Stimulated activated CD8-positive, alpha-beta memory T cell treated with anti-CD3 and anti-CD28 coated beads, Interleukin-4, amount 100 ng/mL, for 24 hours (primary cell): ENCODE measurements at places on chromosomes 2 and 18.

DNA sequence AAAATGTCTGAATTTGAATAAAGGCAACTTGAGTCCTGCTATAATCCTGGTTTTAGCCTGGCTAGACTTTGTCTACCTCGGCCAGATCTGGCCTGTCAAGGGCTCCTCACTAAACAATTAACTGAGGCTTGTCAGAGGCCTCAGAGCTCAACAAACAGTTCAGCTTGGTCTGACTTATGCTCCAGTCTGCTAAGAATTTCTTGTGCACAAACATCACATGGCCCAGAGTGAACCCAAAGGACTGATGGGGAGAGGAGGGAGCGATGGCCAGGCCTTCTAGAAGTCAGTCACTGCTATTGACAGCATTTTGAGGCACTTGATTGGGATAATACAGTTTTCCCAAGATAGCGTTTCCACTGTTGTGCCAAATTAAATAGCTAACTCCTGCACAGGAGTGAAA lies 555.1 kb upstream of the ID2 start:
- no peak for DNase-seq

DNA sequence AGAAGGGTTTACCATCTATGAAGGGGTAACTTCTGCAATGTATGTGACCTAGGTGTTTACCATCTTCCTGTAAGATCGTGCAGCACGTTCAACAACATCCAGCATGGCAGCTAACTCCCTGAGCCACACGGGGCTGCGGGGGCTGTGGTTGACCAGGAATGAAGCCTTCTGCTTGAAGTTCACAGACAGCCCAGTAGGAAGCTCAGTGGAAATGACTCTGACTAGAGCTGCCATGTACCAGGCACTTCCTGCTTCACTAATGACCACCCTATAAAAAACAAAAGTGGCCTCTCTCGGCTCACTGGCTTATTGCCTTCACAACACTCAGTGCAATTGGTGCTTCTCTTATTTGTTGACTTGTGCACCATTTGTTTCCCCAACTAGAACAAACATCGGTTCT lies 99.7 kb upstream of the SMAD7 start:
- no peak for DNase-seq

GRCh38 chr18:38932752-38933151 lies 1367.2 kb upstream of the CELF4 start:
- no peak for DNase-seq

- DNase-seq = no peak
These were observed 65.9 kb upstream of the ITM2C start for GRCh38 chr2:230798769-230799399.

DNA sequence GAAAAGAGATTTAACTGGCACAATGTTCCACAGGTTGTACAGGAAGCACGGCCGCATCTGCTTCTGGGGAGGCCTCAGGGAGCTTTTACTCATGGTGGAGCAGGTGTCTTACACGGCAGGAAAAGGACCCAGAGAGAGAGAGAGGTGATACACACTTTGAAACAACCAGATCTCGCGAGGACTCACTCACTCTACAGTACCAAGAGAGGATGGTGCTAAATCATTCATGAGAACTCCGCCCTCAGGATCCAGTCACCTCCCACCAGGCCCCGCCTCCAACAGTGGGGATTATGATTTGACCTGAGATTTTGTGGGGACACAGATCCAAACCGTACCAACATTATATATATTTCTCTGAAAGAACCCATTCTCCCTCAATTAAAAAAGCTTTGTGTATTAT lies 79.7 kb upstream of the DOCK10 start:
- no peak for DNase-seq

DNA sequence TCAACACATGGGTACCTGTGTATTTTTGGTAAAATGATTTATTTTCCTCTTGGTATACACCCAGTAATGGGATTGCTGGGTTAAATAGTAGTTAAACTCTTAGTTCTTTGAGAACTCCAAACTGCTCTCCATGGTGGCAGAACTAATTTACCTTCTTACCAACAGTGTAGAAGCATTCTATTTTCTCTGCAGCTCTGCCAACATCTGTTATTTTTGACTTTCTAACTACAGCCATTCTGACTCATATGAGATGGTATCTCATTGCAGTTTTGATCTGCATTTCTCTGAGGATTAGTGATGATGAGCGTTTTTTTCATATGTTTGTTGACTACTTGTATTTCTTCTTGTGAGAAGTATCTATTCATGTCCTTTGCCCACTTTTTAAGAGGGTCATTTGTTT lies 180.6 kb downstream of the FSIP2 start:
- no peak for DNase-seq

DNA sequence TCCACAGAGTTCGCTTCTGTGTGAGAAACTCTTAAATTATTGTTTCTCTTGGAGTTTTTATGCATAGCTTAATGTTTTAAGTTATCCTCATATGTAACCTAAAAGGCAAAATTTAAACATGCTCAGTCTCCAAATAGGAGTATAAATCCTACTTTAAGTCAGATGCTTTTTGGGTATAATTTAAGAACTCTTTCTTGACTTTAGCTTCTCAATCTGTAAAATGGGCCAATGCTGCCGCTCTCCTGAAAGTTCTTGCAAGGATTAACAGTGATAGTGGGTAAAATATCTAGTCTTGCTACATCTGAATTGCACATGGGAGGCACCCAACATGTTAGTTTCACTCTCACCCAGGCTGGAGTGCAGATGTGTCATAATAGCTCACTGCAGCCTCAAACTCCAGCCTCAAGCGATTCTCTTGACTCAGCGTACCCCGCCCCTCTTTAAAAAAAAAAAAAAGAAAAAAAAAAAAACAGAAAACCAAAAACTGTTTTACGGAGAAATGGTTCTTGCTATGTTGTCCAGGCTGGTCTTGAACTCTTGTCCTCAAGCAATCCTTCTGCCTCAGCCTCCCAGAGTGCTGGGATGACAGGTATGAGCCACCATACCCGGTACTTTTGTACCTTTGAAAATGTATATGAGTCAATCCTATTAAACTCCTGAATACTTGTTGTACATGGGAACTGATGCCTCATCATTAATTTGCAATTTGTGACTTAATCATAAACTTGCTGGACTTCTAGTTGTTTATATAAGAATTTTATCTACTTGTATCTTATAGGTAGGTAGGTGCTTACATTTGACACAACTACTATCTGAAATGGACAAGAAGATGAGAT lies 1.8 kb downstream of the FBXO48 start:
- no peak for DNase-seq

GRCh38 chr2:48693645-48694044 lies 61.9 kb downstream of the LHCGR start:
- no peak for DNase-seq

DNA sequence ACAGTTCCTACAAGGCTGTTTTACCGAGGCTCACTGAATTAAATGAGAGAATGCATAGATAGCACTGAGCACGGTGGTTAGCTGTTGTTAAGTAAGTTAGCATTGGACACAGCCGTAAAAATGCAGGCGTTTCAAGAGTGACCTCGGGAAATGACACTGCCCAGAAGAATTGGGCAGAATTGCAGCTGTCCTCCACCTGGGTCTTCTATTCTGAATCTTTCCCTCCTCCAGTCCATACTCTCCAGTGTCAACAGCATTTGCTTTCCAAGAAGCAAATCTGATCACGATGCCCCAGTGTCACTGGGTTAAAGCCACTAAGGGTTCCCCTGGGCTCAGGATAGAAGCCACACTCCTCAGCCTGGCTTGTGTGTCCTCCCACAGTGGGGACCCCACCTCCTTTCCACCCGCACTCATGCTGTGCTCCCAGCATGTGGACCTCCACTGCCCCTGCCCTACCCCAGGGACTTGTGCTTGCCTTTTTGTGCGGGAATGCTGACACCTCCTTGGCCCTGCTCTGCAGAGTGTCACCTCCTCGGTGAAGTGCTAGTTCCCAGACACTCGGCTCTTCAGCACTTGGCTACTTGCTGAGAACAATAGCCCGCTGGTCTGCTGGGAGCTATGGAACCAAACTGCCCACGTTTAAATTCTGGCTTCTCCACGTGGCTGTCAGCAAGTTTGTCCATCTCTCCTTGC lies 135.0 kb downstream of the ANTXR1 start:
- no peak for DNase-seq

- DNase-seq = no peak
These were observed 1.7 kb downstream of the FANCL start for GRCh38 chr2:58239243-58239925.
